ENCODE measurements at places on chromosomes 12 and 14. TPM values are rescaled to one million over a fixed set of nuclear protein-coding genes. Genes with fewer than 3 reads are reported as not detected.

PPM1H gene
- 0.56 TPM for polyA plus RNA-seq

NR1H4 gene
- 0.67 TPM for polyA plus RNA-seq

KNTC1 gene
- 3.0 TPM for polyA plus RNA-seq

ZDHHC22 gene
- polyA plus RNA-seq = 0.04 TPM

GPD1 gene
- polyA plus RNA-seq = 222 TPM

SLC35F4 gene
- 0.03 TPM for polyA plus RNA-seq

BAZ2A gene
- 29.3 TPM for polyA plus RNA-seq

RND1 gene
- 9.0 TPM for polyA plus RNA-seq

GLS2 gene
- polyA plus RNA-seq = 0.71 TPM

GLI1 gene
- 0.18 TPM for polyA plus RNA-seq

APOF gene
- not detected for polyA plus RNA-seq

GYS2 gene
- polyA plus RNA-seq = 0.56 TPM
